ENCODE measurements at places on chromosomes 2 and 18.

GRCh38 chr2:132825601-132826000 lies 155.6 kb upstream of the LYPD1 start:
- DNase-seq = no peak

- no peak for DNase-seq
These were observed 72.4 kb downstream of the PRKCE start for GRCh38 chr2:45723857-45724256.

DNA sequence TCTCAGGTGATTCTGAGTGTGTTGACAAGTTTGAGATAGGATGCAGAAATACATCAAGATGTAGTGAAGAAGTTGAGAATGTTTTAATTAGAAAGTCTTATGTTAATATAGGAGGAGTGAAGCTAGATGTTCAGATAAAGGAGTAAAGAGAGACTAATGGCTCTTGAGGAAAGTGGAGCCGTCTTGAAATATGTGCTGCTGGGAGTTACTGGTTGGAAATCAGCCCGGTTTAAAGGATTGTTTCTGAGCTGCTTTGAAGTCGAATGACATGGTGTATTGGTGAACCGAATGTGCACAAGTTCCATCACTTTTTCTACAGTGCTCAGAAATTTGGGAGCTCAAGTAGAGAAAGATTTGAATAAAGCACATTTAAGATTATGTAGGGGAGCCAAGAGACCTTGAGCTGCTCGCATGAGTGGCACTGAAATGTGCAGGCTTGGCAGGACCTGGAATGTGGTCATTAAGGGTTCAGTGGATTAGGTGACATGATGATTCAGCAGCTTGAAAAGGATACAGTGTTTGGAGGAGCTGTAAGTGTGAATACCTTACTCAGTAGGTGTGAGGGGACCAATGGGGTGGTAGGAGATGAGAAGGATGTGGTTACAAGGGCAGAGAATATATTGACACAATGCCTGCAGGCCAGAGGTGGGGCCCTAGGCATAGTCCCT lies 68.6 kb downstream of the CAB39 start:
- peak; percentile 76 for DNase-seq

DNA sequence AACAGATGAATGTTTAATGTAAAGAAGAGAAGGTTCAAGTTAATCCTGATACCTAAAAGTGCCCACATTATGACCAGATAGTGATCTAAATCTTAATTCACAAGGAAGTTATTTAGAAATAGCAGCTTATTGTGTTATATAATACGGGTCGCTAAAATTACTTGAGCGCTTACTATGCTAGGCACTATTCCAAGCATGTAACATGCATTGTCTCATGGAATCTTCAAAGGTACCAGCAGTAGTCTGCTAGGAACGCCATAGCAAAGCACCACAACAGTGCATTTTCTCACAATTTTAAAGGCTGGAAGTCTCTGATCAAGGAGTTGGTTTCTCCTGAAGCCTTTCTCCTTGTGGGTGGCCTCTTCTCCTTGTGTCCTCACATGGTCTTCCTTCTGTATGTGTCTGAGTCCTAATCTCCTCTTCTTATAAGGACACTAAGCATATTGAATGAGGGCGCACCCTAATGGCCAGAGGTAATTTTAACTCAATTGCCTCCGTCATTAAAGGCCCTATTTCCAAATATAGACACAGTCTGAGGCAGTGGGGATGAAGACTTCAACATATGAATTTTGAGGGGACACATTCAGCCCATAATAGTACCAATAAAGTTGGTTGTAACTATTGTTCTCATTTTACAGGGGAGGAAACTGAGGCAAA lies 118.4 kb downstream of the LRRC30 start:
- no peak for DNase-seq

DNA sequence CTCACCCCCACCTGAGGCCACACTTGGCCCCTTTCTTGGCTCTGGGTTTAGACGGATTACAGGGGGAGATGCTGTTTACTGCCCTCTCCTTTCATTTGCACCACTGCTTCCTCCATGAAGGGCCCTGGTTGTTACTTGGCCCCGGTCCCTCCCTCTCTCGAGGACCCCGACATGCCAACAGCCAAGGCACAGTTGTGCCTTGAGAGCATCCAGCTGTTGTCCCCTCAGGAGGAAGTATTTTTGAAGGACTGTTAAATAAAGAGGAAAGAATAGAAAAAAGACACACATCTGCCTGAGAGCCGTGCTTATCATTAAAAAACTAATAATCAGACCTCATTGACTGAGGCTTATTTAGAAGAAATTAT lies 44.0 kb downstream of the ITGB1BP1 start:
- no peak for DNase-seq

- no peak for DNase-seq
These were observed 1467.9 kb upstream of the ZEB2 start for GRCh38 chr2:145987793-145988192.

DNA sequence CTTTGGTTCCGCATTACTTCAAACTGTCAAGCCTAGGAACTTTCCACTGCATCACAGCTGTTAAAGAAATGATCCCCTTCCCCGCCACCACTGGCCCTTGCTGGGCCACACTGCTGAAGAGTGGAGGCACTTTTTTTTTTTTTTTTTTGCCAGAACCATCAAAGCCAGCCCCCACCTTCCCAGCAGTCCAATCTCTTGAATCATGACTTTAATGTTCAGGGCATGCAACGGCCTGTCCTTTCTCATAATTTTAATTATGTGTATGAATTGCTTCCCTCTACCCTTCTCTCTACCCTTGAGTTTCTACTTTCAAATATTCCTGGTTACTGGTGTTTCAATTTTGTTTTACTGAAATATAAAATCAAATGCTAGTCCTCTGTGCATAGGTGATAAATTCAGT lies 102.1 kb upstream of the LMAN1 start:
- no peak for DNase-seq

GRCh38 chr2:218861645-218862318 lies 2.2 kb downstream of the WNT6 start:
- no peak for DNase-seq

DNA sequence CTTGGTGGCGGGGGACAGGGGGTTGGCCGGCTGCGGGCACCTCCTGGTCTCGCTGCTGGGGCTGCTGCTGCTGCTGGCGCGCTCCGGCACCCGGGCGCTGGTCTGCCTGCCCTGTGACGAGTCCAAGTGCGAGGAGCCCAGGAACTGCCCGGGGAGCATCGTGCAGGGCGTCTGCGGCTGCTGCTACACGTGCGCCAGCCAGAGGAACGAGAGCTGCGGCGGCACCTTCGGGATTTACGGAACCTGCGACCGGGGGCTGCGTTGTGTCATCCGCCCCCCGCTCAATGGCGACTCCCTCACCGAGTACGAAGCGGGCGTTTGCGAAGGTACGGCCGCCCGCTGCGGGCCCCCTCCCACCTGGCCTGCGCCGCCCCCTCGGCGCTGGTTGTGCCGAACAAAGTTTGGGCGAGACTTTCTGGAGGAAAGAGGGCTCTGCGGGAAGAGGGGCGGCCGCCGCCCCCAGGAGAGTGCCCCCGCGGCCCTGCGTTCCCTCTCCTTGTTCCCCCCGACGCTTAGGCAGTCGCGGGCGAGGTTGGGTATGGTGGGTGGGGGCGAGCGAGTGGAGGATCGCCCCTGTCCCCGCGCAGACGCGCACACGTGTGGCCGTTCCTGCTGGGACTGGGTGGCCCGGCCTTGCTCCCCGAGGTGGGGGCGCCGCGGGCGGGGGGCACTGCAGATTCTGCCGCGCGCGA lies 866 bp downstream of the CRIM1 start:
- DNase-seq = peak; percentile 39

DNA sequence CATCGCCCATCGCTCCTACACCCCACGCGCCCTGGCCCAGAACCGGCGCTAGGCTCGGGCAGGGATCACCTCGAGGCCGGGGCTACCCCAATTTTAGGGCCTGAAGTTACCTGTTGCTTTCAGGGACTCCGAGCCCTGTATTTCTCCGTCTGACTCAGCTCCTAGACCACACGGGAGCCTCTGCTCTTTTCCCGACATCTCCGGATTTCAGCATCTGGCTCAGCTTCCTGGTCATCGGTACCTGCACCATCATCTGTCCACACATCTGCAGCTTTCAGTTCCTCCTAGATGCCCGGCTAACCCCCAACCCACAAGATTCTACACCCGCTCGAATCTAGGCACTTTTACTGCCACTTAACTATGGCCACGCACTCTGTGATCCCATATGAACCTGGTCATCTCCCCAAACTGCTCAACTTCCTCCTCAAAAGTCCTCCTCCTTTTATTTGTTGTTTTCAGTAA lies 12.1 kb upstream of the HMSD start:
- DNase-seq = no peak

DNA sequence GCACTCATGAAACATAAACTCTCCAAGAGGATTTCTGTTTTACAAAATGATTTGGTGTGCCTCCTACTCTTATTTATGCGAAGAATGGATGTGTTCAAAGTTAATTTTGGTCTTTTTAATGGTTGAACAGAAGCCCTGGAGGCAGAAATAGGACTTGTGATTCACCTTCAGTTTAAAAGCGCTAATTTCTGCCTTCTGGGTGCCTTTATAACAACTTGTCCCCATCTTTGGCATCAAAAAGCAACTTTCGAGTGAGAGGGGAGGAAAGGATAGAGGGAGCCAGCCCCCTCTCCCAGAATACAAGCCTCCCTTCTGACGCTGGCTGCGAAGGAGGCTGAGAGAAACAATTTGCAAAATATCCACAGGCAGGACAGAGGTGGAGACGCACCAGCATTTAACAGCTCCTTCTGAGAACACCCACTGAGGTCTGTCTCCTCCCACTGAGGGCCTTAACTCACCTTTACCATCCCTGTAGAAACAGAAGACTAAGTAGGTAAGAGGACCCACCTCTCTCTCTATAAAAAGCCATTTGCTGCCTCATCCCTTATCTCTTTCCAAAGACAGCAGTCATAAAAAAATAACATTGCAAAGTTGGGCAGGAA lies 24.3 kb upstream of the BCL11A start:
- DNase-seq = no peak

- no peak for DNase-seq
These were observed 260.0 kb upstream of the ID2 start for GRCh38 chr2:8421658-8422449.

- DNase-seq = no peak
These were observed 191.0 kb downstream of the HDAC4 start for GRCh38 chr2:239209783-239210182.

DNA sequence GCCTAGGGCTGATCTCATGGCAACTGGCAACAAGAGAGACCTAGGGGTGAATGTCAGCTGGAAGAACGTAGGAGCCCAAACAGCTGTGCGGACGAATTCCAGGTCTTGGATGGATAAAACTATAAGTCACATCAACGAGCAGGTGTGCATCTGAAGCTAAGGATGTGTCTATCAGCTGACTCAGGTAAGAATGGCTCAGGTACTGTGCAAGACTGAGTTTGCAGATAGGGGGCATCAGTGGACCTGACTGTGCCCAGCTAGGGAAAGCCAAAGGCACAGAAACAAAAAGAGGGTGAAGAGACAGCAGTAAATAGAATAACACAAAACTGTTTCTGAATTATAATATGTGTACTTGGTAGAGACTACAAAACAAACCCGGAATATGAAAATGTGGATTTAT lies 357.3 kb downstream of the ZEB2 start:
- DNase-seq = no peak

GRCh38 chr18:11518788-11519685 lies 90.4 kb upstream of the SLC35G4 start:
- peak; percentile 62 for DNase-seq

DNA sequence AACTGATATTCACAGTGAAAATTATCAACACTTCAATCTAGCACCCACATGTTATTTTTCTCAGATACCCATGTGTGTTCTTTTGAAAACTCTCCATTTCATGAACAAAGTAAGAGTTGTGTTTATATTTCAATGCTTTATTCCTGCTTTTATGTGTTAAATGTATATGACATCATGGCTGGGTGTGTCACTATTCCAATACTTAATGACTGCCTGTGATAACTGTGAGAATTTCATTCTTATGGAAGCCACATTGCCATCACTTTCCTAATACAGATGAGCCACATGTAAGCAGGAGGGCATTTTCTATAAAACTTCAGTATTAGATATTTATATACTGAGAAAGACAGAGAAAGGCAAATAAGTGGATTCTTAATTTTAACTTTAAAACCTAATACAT lies 100.4 kb upstream of the FIGN start:
- DNase-seq = no peak

GRCh38 chr2:7886666-7887065 lies 795.2 kb upstream of the ID2 start:
- DNase-seq = no peak

DNA sequence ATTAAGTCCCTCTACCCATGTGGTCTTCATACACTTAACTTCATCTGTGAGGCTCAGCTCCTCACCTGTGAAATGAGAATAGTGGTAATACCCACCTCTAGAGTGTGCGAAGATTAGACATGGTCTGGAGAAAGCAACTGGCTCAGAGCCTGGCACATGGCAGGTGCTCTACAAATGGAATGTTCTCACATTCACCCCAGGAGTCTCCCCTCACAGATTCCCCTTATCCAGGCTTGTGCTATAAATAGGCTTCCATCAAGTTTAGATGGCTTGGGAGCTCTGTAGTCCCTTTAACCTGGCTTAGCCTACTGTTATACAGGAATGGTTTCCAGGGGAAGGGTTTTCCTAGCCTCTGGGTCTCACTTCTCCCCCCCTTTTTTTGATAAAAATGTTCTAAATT lies 455.9 kb downstream of the RNF144A start:
- DNase-seq = no peak

DNA sequence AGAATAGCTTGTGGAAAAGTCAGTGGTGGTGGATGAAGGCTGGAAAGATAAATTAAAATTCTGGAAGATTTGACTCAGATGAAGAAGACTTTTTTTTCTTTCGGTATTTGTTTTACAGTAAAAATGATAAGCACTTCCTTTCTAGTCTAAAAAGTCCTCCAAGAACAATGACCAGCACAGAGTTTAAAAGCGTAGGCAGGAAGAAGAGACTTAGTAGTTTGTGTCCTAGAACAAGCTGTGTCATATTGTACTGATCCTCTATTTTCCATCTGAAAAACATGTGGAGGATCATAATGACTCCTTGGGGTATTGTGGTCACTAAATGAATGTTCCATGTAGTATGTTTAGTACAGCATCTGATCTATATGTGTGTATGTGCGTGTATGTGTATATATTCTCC lies 132.4 kb upstream of the FSHR start:
- DNase-seq = no peak

DNA sequence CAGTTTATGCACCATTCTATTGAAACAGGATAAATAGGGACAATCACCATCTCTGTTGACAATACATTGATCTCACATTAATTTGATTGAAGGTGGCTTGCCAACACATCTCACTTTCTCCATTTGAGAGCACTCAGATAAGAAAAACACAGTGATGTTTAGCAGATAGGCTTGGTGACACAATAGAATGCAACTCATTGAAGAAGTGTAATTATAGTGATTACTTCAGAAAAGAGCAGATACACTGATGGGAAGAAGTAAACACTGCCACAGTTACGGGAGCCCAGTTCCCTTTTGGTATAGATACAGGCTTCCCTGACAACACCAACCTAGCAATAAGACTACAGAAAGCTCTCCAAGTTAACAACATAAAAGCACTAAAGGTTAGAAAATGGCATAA lies 89.1 kb downstream of the FIGN start:
- no peak for DNase-seq

DNA sequence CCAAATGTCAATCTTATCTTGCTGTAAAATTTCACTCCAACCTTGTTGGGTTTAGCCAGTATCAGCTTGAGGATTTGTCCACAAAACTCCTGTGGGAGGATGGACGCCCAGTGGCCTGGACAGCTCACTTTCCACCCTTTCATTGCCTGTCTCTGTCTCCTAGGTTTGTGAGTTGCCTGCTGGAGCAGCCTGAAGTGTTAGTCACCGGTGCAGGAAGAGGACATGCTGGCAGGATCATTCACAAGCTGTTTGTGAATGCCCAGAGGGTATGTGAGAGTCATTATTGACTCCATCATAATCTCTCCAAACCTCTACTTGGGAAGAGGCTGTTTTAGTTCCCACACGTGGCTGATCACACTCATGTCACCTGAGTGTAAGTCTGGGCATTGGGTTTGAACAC lies 112.3 kb downstream of the RAB3GAP1 start:
- DNase-seq = no peak
